Subcutaneous preadipocyte (primary cell): ENCODE measurements at places on chromosomes 13 and 19. TPM values are rescaled to one million over a fixed set of nuclear protein-coding genes. Genes with fewer than 3 reads are reported as not detected.

AMH gene
- total RNA-seq, result 0.37 and 2.0 TPM in 2 replicates

OSCAR gene
- under 0.01 and 0.20 TPM in 2 replicates for total RNA-seq

EDDM13 gene
- not detected in 2 replicates for total RNA-seq

WDR88 gene
- not detected in 2 replicates for total RNA-seq

DENND1C gene
- under 0.01 TPM in 1 of 2 replicates, not detected in the other for total RNA-seq

CACNA1A gene
- 6.6 and 9.2 TPM in 2 replicates for total RNA-seq

ELSPBP1 gene
- total RNA-seq, result not detected in 2 replicates

CYP2A7 gene
- not detected in 2 replicates for total RNA-seq

BRSK1 gene
- total RNA-seq, result 0.59 and 1.8 TPM in 2 replicates

KLK14 gene
- not detected in 2 replicates for total RNA-seq
